ENCODE measurements at places on chromosomes 2 and 18.
A peak's percentile ranks its signal among the peaks of the same experiment; 100 is the strongest.

DNA sequence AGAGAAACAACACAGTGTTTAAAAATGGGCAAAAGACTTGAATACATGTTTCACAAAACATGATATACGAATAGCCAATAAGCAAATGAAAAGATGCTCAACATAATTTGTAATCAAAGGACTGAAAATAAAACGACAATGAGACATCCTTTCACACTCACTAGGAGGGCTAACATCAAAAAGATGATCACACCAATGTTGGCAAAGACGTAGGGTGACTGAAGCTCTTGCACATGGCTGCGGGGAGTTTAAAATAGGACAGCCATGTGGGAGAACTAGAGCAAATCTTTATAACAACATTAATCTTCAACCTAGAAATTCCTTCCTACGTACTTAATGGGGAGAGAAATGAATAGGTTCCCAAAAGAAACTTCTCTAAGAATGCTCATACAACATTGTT, 19.2 kb upstream of the SEH1L start:
- H3K36me3 ChIP-seq, result no peaks in the 10 kb centered on the region
- no peaks in the 10 kb centered on the region for H3K4me1 ChIP-seq
- no peak for DNase-seq
- no peak overlapping the region for H3K27ac ChIP-seq
- H3K27me3 ChIP-seq, result no peaks in the 10 kb centered on the region

- no peak overlapping the region for H3K4me3 ChIP-seq
- no peaks in the 10 kb centered on the region for H3K27me3 ChIP-seq
- no peaks in the 10 kb centered on the region for H3K36me3 ChIP-seq
- no peaks in the 10 kb centered on the region for H3K4me1 ChIP-seq
- H3K27ac ChIP-seq, result no peak overlapping the region
These were observed 1.1 kb downstream of the IL1F10 start for GRCh38 chr2:113068706-113069485.

DNA sequence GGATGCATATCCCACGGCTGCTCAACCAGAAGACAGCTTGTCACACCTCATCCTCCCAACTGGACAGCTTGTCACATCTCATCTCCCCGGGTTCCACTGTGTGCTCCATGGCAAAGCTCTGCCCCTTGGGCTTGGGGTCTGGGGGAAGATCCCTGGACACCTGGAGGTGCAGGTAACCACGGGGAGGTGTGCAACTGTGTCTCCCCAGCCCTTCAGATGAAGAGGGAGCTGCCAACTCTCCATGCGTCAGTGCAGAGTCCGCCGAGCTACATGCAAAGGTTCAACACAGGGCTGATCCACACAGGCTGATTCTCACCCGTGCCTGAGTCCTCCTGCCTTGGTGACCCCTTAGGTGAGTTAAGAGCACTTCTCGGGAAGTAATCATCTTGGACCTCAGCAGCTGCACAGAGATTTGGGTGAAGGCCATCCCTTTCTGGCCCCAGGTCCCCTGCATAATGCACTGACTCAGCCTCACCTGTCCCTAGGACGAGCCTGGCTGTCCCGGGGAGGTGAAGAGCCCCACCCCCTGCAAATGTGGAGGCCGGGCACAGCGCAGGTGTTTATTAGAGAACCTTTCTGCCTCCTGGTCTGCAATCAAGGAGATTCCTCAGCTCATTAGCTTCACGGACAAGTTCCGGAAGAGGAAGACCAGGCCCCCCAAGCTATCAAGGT, 157.9 kb downstream of the PXDN start:
- no peaks in the 10 kb centered on the region for H3K4me1 ChIP-seq
- DNase-seq, result no peak
- peaks cover 9% of the 10 kb centered on the region for H3K27me3 ChIP-seq
- no peak overlapping the region for H3K27ac ChIP-seq
- H3K4me3 ChIP-seq, result no peak overlapping the region

GRCh38 chr2:80377071-80377470, 72.5 kb upstream of the LRRTM1 start:
- no peak overlapping the region for H3K27ac ChIP-seq
- no peaks in the 10 kb centered on the region for H3K27me3 ChIP-seq
- no peak overlapping the region for H3K4me3 ChIP-seq
- no peak for DNase-seq
- H3K36me3 ChIP-seq, result no peaks in the 10 kb centered on the region

GRCh38 chr18:59140302-59140885, 710 bp downstream of the SEC11C start:
- no peaks in the 10 kb centered on the region for H3K27me3 ChIP-seq
- H3K27ac ChIP-seq, result peak overlapping the region; percentile 84
- DNase-seq, result no peak
- H3K4me3 ChIP-seq, result peak overlapping the region; percentile 94

- no peaks in the 10 kb centered on the region for H3K36me3 ChIP-seq
- H3K27me3 ChIP-seq, result no peaks in the 10 kb centered on the region
These were observed 66.7 kb downstream of the ZC3H6 start for GRCh38 chr2:112342067-112342550.

DNA sequence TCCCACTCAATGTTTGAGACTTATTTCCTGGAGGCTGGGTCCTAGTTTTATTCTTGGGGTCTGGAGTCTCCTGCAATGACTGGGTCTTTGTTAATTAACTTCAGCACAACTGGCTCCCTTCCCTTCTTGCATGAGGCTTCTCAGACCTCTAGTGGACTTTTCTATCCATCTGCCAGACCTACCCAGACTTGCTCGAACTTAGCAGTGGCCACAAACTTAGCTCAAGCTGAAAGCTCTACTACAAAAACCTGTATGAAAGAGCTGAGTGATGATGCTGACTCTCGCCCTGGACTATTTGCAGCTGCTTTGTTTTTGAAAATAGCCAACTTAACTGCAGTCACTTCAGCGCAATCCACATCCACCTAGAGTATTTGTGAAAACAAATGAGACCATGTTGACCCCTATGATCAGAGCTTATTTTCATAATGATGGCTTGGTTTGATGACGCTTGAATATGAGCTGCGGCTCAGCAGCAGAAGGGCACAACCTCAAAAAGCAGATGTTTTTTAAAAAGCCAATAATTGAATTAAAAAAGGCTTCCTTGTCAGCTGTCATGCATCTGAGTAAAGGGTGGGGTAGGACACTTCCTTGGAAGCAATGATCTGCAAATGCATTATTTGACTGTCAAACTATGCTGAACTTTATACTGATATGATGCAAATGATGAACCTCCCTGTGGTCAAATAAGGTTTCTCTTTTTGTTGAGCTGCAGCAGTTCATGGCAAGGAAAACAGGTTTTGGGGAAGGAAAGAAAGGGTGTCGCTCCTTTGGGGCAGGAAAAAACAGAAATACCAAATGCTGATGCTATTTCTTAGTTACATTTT, 10.6 kb upstream of the ANXA4 start:
- H3K4me3 ChIP-seq, result no peak overlapping the region
- H3K36me3 ChIP-seq, result no peaks in the 10 kb centered on the region
- peaks cover 7% of the 10 kb centered on the region for H3K4me1 ChIP-seq
- DNase-seq, result no peak
- no peak overlapping the region for H3K27ac ChIP-seq

DNA sequence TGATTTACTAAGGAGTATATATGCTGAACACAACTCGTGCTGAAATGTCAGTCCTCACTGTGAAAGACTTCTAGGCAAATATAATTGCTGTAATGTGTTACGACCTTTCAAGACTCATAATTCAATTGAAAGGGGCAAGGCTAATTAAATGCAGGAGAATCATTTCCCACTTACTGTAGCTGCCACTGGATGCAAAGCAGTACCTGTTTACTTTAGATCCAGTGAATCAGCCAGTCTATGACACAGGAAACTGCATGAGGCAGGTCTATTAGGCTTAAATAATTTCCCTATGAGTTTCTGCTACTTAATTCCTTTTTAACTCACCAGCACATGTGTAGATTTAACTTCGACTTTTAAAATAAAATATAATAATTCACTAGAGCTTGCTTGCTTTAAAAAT, 125.6 kb downstream of the CTNNA2 start:
- H3K27me3 ChIP-seq, result no peaks in the 10 kb centered on the region
- H3K27ac ChIP-seq, result no peak overlapping the region
- H3K36me3 ChIP-seq, result no peaks in the 10 kb centered on the region
- DNase-seq, result no peak

GRCh38 chr2:30487603-30488002, 40.6 kb downstream of the LCLAT1 start:
- no peaks in the 10 kb centered on the region for H3K27me3 ChIP-seq
- no peak overlapping the region for H3K4me3 ChIP-seq
- no peak for DNase-seq
- H3K36me3 ChIP-seq, result no peaks in the 10 kb centered on the region

GRCh38 chr2:150052457-150052856, 435.0 kb downstream of the RND3 start:
- H3K4me1 ChIP-seq, result no peaks in the 10 kb centered on the region
- no peak overlapping the region for H3K27ac ChIP-seq

GRCh38 chr2:19886261-19886660, 15.5 kb downstream of the TTC32 start:
- no peaks in the 10 kb centered on the region for H3K36me3 ChIP-seq
- H3K4me3 ChIP-seq, result no peak overlapping the region
- no peaks in the 10 kb centered on the region for H3K27me3 ChIP-seq

DNA sequence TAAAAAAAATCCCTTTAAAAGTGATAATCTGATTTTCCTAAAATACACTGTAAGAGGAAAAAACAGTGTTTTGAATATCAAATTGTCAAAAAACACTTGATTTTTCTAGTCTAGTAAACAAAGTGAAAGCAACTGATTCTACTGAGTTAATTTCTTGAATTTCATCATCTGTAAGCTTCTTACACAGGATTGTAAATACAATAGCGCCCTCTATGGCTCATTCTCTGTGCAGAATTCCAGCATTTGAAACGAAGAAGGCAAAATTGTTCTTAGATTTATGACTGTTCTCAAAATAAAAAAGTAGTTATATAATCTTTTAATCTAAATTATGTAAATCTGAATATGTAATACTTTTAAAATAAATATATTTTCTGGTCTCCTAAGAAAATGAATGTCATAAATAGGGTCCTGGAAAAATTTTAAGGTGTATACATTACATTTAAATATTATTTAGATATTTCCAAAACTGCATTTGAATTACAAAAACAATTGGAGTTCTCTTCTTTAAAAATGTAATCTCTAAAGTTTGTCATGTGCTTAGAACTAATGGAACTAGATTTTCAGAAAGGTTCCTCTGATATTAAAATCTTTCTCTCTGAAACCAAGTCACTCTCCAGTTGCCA, 176.9 kb upstream of the MC4R start:
- DNase-seq, result no peak
- H3K27me3 ChIP-seq, result no peaks in the 10 kb centered on the region
- no peak overlapping the region for H3K27ac ChIP-seq
- no peaks in the 10 kb centered on the region for H3K4me1 ChIP-seq
- no peaks in the 10 kb centered on the region for H3K36me3 ChIP-seq
